Osteocyte (in vitro differentiated cells): ENCODE measurements at places on chromosomes 2 and 18.

DNA sequence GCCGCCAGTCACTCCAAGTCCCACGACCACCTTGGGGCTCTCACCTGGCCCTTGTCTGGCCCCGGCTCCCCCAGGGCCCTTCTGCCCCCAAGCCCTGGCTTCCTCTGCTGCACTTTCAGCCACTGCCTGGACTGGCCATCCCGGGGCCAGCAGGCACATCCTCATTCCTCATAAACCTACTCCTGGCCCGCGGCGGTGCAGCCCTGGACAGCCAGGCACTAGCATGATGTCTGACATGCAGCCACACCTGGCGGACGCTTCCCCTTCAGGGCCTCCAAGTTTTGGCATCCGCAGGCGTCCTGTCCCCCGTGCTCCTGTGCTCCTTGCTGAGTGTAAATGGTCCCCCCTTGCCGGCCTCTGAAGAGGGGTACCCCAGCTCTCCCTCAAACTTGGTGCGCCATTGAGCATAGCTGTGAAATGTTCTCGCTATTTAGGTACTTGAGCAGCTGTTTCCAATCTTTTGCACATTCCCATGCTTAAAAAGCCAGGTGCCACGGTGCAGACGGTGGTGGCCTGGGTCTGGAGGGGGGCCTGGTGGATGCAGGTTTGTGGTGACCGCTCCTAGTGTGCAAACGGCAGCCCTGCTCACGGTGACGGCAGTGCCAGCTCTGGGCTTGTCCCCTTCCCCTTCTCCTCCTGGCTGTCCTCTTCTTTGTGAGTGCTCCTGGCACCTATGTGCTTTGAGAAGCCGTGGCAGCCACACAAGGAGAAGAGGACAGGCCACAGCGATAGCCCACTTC, 123.8 kb downstream of the MBP start:
- H3K27me3 ChIP-seq, result no peaks in the 10 kb centered on the region
- DNase-seq, result peak; percentile 83
- peaks cover 3% of the 10 kb centered on the region for H3K36me3 ChIP-seq
- no peak overlapping the region for H3K27ac ChIP-seq

- H3K27ac ChIP-seq, result no peak overlapping the region
- H3K4me3 ChIP-seq, result no peak overlapping the region
- no peaks in the 10 kb centered on the region for H3K27me3 ChIP-seq
- no peaks in the 10 kb centered on the region for H3K4me1 ChIP-seq
- peaks cover 15% of the 10 kb centered on the region for H3K36me3 ChIP-seq
These were observed 88.8 kb downstream of the PSMG2 start for GRCh38 chr18:12791610-12792009.

DNA sequence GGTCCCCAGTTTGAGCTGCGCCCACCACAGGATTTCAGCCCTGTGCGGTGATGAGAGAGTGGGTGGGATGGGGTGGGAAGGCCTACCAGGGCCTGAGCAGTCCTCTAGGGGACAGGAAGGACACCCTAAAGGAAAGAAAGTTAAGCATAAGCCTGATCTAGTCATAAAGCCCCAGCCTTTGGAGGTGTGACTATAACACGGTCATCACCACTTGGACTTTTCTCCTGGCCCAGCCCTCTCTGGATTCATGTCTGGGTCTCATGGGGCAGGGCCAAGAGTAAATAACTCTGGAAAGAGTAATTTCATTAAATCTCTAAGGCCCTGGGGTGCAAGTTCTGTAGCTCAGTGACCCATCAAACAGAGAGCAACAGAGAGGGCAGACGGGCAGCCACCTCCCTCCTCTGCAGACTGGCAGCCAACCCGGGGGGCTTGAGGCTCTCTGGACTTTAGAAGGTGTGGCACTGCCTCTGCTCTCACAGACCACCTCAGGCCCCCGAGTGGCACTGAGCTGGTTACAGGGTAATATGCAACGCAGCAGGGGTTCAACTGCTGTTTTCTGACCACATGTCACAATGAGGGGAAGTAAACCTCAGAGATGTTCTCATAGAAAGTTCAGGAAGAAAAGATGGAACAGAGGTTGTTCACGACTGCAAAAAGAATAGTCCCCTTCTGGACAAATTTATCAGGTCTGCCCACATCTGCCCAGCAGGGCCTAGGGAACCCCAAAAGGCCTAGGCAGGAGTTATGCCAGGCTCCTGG, 41.5 kb downstream of the TGFA start:
- no peak overlapping the region for H3K27ac ChIP-seq
- no peak for DNase-seq
- H3K4me3 ChIP-seq, result no peak overlapping the region

GRCh38 chr2:207317378-207317984, 151.7 kb upstream of the KLF7 start:
- no peak overlapping the region for H3K4me3 ChIP-seq
- H3K27me3 ChIP-seq, result no peaks in the 10 kb centered on the region
- H3K27ac ChIP-seq, result no peak overlapping the region
- H3K4me1 ChIP-seq, result peaks cover 18% of the 10 kb centered on the region
- DNase-seq, result no peak

DNA sequence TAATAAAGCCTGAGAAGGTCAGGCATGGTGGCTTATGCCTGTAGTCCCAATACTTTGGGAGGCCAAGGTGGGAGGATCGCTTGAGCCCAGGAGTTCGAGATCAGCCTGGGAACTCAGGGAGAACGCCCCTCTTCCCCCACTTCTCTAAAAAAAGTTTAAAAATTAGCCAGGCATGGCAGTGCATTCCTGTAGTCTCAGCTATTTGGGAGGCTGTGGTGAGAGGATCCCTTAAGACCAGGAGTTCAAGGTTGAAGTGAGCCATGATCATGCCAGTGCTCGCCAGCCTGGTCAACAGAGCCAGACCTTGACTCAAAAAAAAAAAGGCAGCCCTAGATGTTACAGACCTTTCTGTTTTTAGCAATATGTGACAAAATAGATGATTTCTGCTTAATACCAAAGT, 83.4 kb downstream of the AP1S3 start:
- H3K4me3 ChIP-seq, result no peak overlapping the region
- H3K36me3 ChIP-seq, result no peaks in the 10 kb centered on the region
- no peak overlapping the region for H3K27ac ChIP-seq
- H3K27me3 ChIP-seq, result no peaks in the 10 kb centered on the region
- peak; percentile 30 for DNase-seq
- H3K4me1 ChIP-seq, result peaks cover 6% of the 10 kb centered on the region

- H3K4me1 ChIP-seq, result peaks cover 1% of the 10 kb centered on the region
- no peaks in the 10 kb centered on the region for H3K36me3 ChIP-seq
- no peak overlapping the region for H3K27ac ChIP-seq
- H3K4me3 ChIP-seq, result no peak overlapping the region
- peaks cover 6% of the 10 kb centered on the region for H3K27me3 ChIP-seq
These were observed 40.5 kb downstream of the MTHFD2 start for GRCh38 chr2:74238879-74239278.
